ENCODE measurements at places on chromosomes 3 and 15. TPM values are rescaled to one million over a fixed set of nuclear protein-coding genes. Genes with fewer than 3 reads are reported as not detected.

GRCh38 chr3:50154476-50154839, 666 bp upstream of the SEMA3F start:
- DNase-seq = no peak

- DNase-seq = no peak
Observed at GRCh38 chr15:67403428-67404154, 117.3 kb upstream of the C15orf61 start.

- no peak for DNase-seq
Observed at GRCh38 chr3:147424581-147425387, 15.6 kb downstream of the ZIC1 start.

GRCh38 chr15:100468285-100468684, 60.5 kb downstream of the CERS3 start:
- no peak for DNase-seq

GRCh38 chr15:79140846-79141570, 50.4 kb upstream of the RASGRF1 start:
- DNase-seq = no peak

GRCh38 chr15:99427210-99427609, 138.6 kb upstream of the MEF2A start:
- DNase-seq = no peak

DNA sequence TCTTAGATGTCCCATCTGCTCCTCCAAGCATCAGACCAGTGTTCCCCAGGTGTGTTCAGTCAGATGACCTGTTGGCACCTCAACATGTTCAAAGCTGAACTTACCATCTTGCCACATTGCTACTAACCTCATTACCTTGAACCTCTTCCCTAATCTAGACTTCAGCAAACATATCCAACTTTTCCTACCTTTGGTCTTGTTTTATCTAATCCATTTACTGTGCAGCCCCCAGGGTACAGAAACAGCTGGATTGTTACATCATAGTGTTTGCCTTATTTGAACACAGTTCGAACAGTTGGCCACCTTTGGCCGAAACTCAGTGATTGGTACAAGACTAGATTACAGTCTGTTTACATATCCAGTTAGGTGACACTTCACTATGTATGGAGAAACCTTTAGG, 36.1 kb upstream of the MCF2L2 start:
- DNase-seq = no peak

DNA sequence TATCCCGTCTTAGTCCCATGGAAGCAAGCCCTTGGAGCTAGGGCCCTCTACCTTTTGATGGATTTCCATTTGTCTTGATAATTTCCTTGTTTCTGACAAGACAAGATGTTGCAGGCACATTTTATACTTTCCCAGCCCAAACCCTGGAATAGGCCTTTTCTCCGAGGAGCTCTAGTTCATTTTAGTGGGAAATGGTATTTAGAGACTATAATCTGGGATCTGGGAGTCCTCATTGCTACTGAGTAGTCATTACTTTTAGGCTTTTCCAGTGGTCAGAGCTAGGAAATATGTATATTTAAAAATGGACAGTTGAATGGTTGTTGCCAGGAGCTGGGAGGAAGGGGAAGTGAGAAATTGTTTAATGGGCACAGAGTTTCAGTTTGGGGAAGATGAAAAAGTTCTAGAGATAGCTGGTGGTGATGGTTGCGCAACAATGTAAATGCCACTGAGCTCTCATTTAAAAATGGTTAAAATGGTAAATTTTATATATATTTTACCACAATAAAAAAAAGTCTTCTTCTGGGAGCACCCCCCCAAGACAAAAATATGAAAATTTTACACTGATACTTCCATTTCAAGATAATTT, 31.6 kb downstream of the MLH1 start:
- no peak for DNase-seq

GRCh38 chr3:141699897-141700296, 38.2 kb upstream of the RNF7 start:
- DNase-seq = no peak

DNA sequence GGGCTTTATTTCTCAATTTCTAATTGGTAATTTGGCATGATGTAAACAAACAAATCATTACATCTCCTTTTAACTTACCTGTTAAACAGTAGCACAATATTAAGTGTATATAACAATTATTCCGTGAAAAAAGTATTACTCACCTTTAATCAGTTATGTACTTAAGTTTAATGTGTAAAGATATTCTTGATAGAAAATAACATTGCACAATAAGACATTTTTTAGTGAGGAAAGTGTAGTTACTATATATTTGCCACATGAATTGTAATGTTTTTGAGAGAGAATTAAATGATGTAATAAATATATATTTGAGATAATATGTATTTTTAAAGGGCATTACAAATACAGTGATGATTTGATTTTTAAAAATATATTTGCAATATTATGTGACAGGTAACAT, 10.9 kb upstream of the CCNB2 start:
- no peak for DNase-seq

Gene EOMES
- total RNA-seq = 8.6 TPM

Gene LOXL1
- total RNA-seq = 1.1 TPM

Gene SLC12A8
- total RNA-seq = not detected

Gene CNTN4
- not detected for total RNA-seq

Gene GOLGA8H
- total RNA-seq = not detected

Gene ZNF710
- total RNA-seq = 4.2 TPM

Gene POLQ
- total RNA-seq = 0.28 TPM

Gene GASK1A
- total RNA-seq = 0.19 TPM

Data from CD8-positive, alpha-beta T cell (primary cell).